HS-27A (cell line): ENCODE measurements at places on chromosomes 7 and 10.

DNA sequence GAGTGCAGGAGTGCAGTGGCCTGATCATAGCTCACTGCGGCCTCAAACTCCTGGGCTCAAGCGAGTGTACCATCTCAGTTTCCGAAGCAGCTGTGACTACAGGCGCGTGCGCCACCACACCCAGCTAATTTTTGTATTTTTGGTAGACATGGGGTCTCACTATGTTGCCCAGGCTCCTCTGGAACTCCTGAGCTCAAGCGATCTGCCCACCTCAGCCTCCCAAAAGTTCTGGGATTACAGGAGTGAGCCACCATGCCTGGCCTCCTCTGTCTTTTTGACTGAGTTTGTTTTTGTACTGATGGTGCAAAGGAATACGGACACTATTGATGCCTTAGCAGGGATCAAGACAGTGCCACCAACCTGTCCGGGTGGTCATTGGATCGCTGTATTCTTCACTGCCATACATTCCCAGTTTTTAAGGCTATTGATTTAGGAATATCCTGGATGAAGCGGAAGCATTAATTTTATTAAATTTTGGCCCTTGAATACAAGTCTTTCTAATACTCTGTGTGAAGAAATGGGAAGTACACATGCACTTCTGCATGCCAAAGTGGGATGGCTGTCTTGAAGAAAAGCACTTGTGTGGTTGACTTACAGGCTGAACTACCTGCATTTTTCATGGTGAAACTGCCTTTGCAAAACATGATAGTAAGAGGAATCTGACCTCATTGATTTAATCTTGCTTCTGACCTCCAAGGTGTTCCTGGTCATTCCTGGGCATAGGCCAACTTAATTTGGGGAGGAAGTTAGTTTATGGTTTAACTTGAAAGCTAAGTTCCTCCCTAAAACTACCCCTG lies 2.1 kb upstream of the CUL2 start:
- DNase-seq, result no peak

DNA sequence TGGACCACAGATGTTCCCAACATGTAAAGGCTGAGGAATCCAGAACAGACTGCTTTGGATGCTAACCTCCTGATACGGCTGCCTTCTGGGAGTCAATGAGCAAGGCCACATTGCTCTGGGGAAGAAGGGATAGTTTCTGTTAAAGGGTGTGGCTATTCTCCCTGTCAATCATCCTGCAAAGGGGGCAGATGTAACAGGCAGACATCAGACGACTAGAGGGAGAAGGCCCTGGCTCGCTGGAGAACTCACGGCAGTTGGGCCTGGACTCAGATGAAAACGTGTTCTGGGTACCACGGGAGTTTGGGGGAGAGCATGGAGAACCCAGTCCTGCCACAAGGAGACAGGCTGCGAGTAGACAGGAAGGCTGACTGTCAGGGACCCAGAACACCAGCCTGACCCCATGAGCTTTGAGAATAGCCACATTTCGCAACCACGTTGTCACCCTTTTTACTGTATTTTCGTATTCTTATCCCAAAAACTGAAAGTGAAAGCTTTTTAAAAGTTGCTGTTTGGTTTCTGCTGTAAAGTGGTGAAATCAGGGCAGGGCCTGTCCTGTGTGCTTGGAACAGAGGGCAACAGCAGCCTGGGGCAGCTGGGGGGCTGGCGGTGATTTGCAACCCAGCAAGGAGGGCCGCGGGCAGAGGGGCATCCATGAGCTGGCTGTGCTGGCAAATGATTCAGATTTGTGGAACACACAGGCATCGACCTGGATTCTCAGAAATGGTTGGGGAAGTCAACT lies 95.3 kb downstream of the MYOF start:
- DNase-seq, result no peak

DNA sequence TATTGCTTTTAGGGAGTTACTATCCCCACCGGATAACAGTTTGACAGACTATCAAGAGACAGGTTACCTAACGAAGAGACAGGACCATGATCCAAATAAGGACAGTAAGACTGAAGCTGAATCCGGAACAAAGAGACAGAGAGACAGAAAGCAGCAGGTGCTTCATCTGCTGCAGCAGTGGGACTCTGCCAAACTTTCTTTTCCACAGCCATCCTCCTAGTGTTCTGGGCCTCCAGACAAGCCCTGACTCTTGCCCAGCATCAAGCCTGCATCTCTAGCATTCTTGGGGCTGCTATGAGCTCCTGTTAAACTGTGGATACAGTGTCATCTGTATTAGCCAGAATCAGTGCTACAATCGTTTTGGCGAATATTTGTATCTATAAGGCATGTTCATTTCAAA lies 761.7 kb downstream of the GRID1 start:
- no peak for DNase-seq

- DNase-seq, result no peak
These were observed 15.2 kb downstream of the HNRNPF start for GRCh38 chr10:43393606-43394360.

DNA sequence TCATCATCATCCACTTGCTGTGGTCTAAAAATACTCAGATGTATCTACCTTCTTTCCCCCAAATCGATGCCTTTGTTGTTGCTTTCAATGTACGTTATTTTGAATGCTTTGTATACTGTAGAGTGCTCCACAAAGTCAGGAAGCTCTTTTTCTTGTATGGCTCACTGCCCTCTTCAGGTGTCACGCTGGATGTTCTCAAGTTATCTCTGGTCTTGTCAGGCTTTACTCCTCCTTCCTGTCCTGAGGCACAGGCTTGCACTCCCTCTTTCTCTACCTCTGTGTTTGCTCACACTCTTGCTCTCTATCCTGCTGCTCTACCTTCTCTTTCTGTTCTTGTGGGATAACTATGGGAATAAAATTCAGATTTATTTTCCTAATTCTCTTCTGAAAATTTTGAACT lies 381.3 kb downstream of the NRG3 start:
- no peak for DNase-seq

GRCh38 chr7:76395965-76396726 lies 13.4 kb downstream of the SSC4D start:
- DNase-seq, result no peak

DNA sequence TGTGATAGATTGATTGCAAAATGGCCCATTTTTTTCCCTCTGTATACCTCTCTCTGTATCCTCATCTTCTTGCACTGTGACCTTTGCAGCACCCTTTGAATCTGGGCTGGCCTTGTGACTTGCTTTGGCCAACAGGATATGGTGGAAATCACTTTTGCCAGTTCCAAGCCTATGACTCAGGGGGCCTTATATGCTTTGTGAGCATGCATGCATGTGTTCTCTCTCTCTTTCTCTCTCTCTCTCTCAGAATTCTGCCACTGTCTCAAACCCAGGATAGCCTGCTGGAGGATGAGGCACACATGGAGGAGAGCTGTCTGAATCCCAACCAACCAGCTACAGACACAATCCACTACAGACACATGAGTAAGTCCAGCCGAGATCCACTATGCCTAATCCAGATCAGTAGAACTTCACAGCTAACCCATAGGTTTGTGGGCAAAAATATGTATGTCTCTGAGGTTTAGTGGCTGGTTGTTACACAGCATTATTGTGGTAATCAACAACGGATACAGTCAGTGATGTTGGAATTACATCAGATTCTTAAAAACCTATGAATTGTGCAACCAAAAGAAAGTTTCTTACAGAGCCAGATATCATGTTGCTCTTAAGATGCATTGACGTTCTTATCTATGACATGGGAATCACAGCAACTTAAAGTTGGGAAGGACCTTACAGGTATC lies 41.8 kb upstream of the ABCB4 start:
- no peak for DNase-seq
